Inflammatory macrophage (primary cell): ENCODE measurements at places on chromosomes 1 and 21.
A peak's percentile ranks its signal among the peaks of the same experiment; 100 is the strongest.

DNA sequence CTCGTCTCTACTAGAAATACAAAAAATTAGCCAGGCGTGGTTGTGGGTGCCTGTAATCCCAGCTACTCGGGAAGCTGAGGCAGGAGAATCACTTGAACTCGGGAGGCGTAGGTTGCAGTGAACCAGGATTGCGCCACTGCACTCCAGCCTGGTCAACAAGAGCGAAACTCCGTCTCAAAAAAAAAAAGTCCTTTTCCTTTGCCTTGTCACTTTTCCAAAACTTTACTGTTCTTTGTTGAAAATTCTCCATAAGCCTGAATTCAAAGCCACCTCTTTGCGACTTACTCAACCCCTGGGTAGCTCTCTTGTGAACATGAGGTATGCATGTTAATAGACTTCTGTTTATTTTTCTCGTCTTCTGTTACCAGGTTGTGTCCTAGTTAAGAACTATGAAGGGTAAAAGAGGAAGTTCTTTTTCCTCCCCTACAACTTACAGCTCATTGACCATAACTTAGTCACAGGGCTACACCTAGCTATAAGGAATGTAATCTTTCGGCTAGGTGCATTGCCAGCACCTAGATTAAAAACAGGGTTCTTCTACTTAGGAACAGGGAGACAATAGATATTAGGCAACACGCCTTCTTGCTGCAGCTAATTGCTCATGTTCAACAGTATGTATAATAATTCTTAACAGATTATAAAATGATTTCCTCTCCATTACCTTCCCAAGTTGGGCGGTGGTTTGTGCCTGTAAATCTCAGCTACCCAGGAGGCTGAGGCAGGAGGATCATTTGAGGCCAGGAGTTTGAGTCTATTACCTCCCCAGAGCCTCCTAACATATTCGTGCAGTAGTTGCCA lies 40.9 kb downstream of the PTAFR start:
- DNase-seq: peak; percentile 85

- no peak for DNase-seq
Observed at GRCh38 chr1:228841632-228842031, 106.4 kb downstream of the RHOU start.

DNA sequence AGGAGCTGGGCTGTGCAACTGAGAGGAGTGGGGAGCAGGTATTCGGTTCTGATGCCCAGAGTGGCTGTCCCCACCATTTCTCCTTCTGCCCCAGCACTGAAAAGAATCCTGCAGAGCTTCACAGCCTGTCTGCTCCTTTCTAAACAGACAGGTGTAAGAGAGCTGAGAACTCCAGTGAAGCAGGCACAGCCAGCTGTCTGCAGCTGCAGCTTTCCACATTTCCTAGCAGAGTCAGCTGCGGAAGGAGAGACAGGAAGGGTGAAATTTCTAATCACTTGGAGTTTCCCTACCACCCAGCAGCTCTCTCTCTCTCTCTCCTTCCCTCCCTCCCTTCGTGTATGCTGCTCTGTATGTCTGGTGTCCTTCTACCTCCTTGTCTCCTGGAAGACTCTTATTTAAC lies 40.5 kb upstream of the GJB5 start:
- no peak for DNase-seq

DNA sequence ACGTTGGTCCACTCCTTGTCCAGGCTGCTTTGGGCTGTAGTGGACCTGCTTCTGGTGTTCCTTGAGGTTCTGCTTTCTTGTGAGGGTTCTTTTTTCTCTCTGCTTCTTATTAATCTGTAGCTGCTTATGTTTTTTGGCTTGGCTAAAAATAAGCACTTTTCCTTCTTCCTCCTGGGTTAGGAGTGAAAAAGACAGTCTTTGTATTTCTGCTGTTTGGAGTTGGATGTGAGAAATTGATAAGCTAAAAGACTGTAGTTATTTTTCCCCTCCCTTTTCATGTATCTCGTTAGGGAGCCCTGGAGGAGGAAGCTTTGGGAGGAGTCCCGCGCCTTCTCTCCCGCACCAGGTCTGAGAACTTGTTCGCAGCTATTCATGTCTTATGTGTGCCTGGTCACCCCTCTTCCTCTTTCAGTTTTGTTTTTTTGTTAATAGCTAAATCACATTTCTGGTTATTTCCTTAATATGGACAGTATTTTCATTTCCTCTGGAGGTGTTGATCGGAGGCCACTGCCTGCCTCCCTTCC lies 79.0 kb downstream of the GALNT2 start:
- DNase-seq: peak; percentile 59
